ENCODE measurements at places on chromosomes 3 and 15.
A peak's percentile ranks its signal among the peaks of the same experiment; 100 is the strongest.

- DNase-seq = no peak
These were observed 40.8 kb downstream of the MRAS start for GRCh38 chr3:138389144-138389601.

DNA sequence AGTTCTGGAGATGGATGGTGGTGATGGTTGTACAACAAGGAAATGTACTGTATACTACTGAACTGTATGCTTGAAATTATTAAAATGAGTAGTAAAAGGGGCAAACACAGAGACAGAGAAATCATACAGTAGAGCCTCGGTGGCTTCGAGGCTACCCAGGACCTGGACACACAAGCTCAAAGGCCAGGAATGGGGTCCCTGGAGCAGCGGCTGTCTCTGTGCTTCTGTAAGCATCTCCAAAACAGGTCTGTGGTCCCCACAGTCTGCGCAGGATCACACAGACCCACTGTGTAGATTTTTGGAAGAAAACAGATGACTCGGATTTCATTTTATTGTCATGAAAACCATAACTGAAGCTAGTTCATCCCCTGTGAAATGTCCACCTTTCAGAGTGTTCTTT lies 39.7 kb downstream of the PGPEP1L start:
- no peak for DNase-seq

DNA sequence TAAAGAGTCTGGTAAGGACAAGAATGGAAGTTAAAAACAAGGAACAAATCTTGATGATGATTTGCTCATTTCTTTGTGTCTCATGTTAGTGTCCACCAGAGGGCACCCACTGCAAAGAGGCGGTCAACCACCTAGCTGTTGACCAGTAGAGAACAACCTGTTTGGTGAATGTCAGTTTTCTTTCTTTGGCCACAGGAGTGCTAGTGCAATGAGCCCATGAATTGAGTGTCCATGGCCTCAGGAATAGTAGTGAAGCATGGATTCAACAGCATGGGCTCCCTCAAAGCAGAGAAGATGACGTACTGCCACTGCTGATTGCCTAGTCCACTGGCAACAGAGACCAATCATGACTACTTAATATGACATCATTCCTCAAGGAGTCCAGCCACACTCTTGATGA lies 10.7 kb upstream of the CNTN6 start:
- DNase-seq = peak; percentile 25

GRCh38 chr15:27422997-27423396 lies 452.0 kb downstream of the GABRG3 start:
- DNase-seq = no peak

DNA sequence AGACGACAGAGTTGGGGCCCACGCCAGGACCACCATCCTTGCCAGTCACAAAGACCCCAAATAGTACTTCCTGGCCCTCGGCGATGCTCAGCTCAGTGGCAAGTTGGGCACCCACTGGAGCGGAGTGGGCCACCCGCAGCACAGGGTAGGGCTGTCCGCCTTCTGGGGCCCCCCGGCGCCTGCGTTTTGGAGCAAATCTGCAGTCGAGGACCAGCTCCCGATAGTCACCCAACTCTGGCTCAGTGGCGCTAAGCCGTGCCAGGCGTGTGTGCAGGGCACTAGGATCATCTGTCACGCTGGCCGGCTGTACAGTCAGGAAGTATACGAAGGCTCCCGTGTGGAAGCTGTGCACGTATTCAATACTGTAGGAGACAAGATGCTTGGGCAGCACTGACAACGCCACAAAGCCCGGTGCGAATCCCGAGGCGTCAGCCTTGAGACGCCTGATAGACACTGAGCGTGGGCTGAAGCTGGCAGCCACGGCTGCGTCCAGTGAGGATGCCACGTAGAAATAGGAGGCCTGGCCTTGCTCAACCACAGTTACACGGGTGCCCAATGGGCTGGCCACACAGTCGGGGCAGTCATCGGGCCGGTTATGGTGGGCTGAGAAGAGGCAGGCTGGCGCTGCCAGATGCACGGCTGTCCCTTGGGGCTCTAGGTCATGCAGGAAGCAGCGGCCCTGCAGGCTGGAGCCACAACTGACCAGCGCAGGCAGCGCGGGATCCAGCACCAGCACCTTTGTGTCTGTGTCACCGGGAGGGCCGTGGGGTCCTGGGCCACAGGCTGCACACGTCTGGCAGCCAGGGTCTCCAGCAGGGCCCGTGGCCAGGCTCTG lies 945 bp downstream of the MST1R start:
- DNase-seq = no peak

- no peak for DNase-seq
These were observed 299.9 kb downstream of the MECOM start for GRCh38 chr3:169363318-169364265.

- DNase-seq = peak; percentile 87
These were observed 35.4 kb upstream of the ATG7 start for GRCh38 chr3:11236588-11237461.

DNA sequence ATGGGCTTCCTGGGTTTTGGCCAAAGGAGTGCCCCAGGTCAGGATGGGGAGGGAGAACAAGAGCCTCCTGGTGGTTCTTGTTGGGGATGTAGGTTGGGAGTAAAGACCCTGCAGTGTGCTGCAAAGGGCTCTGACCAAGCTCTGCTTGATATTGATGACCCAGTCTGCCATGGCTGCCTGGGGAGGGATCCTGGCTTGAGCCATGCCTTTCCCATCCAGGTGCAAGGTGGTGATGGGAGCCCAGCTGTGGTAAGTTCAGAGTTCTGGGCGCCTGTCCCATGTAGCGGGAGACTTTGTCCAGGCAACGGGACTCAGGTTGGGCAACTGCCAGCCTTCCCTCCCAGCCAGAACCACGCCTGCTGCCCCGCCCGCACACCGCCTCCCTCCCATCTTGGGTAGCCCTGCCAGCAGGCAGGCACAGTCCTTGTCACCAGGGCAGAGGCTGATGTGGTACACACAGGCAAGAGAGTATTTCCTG lies 2.6 kb downstream of the GNAI2 start:
- peak; percentile 68 for DNase-seq

- peak; percentile 2 for DNase-seq
These were observed 1038.8 kb downstream of the AGBL1 start for GRCh38 chr15:87118435-87118834.

DNA sequence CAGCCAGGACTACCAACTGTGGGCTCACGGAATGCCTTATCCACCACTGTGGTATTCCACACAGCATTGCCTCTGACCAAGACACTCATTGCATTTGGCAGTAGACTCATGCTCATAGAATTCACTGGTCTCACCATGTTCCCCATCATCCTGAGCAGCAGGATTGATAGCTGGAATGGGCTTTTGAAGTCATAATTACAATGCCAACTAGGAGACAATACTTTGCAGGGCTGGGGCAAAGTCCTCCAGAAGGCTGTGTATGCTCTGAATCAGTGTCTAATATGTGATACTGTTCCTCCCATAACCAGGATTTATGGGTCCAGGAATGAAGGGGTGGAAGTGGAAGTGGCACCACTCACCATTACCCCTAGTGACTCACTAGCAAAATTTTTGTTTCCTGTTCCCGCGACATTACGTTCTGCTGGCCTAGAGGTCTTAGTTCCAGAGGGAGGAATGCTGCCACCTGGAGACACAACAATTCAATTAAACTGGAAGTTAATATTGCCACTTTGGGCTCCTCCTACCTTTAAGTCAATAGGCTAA lies 58.6 kb upstream of the CCDC80 start:
- no peak for DNase-seq

DNA sequence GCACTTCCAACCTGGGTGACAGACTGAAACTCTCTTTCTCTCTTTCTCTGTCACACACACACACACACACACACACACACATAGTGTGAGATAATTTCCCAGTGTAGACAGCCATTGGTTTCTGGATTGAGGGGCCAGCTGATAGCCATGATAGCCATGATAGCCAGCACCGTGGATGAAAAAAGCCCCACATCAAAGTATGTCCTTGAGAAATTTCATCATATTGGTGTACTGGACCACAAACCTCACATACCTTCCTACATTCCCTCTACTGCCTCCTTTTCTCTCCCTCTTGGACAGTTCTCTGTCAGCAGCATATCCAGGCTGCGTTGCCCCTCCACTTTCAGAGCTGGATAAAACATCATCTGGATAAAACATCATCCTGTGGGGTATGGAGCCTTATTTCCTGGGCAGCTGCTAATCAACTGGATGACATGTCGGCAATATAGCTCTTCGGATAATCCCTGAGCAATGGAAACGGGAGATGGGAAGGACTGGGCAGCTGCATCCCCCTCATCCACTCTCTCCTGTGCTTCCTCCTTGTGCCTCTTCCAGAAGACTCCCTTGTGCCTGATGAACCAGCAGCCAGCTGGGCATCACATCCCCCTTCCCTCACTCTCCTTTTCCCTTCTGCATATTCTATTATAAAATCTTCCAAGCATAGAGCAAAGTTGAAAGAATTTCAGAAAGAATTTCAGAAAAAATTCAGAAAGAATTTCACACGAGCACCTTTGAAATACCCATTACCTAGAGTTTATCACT lies 39.3 kb downstream of the GRK7 start:
- no peak for DNase-seq

DNA sequence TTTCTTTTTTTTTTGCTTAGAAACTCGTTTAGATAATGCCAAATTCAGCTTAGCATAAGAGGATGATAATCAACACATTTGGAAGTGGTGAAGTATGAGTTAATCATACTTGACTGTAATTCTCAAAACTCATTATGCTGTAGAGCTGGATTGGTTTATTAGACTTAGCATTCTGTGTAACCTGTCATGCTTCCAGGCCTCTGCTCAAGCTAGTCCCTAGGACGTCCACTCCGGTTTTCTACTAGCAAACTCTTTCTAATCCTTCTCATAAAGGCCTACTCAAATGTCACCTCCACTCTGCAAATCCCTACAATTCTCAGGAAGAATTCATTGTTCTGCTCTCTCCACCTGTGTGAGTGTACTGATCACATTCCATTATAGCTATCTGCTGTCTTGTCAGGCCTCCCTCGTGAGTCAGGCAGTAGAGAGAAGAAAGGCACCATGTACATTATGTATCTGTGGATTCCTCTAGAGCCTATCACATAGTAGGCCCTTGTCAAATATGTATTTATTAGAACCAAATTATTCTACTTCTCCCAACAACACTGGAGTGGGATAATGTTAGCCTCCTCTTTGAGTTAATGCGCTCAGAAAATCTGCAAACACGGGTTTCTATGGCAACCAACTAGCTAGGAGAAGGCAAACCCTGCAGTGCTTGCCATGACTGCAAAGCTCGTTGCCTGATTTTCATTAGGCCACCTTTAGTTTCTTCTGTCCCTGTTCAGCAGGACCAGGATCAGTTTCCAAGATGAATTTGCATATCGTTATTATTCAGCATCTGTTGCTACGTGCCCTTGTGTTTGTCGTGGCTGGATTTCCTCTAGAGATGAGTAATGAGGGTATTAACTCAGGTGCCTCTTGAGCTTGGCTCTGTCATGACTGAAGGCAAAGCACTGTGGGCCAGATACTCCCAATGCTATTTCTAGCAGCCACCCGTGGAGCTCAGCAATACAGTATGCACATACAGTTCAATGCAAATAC lies 30.7 kb downstream of the ATP13A5 start:
- no peak for DNase-seq

DNA sequence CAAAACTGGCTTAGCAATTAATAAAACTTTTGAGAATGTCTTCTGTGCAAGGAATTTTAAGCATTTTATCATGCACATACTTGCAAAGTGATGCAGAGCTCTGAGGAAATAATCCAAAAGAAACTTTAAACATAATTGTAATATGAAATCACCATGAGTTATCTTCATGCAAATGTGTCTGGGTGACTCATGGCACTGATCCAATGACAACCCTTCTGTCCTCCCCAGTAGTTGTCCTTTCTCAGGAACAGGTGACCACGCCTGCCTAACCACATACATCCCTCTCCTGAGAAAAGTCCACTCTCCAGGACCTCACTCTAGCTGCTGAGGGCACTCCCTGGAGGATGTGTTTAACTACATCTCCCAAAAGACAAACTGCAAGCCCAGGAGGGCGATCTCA lies 530.6 kb upstream of the IL12A start:
- peak; percentile 5 for DNase-seq

DNA sequence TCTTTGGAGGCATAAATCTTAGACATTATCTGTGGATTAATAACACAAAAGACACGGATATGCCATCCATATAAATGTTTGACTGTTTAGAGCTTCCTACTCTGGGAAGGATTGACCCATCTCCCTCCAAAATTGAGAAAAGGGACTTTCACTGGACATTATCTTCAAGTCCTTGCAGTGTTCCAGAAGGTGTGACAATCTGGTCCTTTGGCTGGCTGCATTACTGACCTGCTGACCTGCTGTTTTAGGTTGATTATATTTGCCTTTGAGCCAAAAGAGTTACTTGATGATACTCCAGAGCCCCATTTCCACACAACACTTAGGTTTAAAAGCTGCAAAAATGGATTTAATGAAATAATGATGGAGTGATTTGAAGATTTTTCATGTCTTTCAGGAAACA lies 504.6 kb downstream of the LPP start:
- DNase-seq = no peak

GRCh38 chr15:62785881-62786828 lies 256.4 kb upstream of the TPM1 start:
- DNase-seq = no peak

- DNase-seq = no peak
These were observed 59.9 kb downstream of the IGF2BP2 start for GRCh38 chr3:185764980-185765370.

DNA sequence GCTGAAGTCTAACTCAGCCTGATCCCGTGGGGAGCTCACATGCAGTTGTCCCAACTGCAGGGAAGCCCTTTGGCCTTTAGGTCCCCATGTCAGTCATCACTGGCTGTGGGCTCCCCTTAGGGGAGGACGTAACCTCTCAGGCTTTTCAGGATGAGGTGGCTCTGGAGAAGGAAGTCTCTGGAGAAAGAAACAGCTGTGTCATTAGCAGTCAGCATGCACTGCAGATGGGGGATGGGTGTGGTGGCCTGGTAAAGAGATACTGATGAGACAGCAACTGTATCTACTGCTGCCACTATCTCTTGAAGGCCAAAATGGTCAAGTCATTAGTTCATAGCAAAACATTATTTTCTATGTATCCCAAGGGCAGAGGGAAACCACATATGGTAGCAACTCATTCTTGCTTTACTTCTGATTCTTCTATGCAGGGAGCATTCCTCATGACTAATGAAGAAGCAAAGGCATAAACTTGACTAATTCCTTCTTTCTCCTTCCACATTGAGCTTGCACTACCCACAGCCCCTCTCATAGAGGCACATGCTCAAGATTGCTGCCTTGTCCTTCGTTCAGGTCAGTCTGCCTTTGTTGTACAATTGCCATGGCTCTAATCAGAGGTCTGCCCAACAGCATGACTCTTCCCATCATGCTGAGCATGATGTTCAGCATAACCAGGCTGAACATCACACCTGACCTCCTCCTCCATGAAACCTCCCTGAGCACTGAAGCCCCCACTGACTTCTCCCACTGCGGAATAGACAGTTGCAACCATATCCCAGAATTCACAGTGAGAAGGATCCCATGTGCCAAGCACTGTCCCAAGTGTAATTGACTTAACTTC lies 47.8 kb upstream of the TMEM158 start:
- no peak for DNase-seq

Measured in H7 (cell line).